ENCODE measurements at places on chromosomes 7 and 10.

DNA sequence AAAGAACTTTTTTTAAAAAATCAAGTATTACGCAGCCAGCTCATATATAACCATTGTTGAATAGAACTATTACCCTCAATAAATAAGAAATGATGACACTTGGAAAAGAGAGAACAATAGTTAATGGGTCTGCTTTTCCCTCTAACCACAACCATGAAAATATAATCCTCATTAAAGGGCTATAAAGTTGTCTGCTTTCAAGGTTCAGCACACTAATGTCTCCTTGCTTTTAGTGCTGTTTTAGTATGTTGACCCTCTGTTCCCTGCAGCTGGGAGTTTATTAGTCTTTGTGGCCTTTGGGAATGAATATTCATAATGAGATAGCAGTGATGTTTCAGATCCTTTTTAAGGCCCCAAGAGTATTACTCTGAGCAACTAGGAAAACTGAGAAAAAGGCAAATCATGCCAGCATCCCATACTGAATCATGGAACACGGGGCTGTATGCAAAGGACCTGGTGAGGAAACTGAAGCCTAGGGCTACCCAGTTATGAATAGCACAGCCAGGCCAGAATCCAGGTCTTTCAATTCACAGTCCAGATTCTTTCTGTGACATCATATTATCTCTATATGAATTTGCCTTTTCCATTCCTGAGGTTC lies 332.0 kb upstream of the LRGUK start:
- H3K36me3 ChIP-seq, result no peaks in the 10 kb centered on the region
- no peak overlapping the region for H3K27ac ChIP-seq
- peaks cover 4% of the 10 kb centered on the region for H3K4me1 ChIP-seq
- no peak overlapping the region for H3K4me3 ChIP-seq
- H3K27me3 ChIP-seq, result no peaks in the 10 kb centered on the region

- no peaks in the 10 kb centered on the region for H3K4me1 ChIP-seq
- H3K27me3 ChIP-seq, result no peaks in the 10 kb centered on the region
- no peak for DNase-seq
- no peaks in the 10 kb centered on the region for H3K36me3 ChIP-seq
Observed at GRCh38 chr10:28478646-28479045, 54.3 kb upstream of the WAC start.

DNA sequence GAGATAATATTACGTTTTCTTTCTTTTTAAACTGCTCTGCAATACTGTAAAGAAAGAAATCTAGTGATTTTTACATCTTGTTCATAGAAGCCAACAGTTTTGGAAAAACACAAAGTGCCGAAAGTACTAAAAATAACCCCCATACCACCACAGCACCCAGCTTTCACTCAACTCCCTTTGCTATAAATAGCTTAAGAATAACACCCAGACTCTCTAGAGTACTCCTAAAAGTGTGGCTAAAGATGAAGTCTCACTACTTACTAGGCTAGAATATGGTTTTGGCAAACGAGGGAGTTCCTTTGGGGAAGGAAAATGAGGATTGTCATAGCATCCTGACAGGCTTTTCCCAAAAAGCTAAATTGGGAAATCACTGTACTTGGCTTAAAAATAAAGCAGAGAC lies 151.8 kb upstream of the ANK3 start:
- H3K27ac ChIP-seq, result no peak overlapping the region
- no peak overlapping the region for H3K4me3 ChIP-seq
- no peaks in the 10 kb centered on the region for H3K36me3 ChIP-seq
- DNase-seq, result no peak
- H3K4me1 ChIP-seq, result no peaks in the 10 kb centered on the region

DNA sequence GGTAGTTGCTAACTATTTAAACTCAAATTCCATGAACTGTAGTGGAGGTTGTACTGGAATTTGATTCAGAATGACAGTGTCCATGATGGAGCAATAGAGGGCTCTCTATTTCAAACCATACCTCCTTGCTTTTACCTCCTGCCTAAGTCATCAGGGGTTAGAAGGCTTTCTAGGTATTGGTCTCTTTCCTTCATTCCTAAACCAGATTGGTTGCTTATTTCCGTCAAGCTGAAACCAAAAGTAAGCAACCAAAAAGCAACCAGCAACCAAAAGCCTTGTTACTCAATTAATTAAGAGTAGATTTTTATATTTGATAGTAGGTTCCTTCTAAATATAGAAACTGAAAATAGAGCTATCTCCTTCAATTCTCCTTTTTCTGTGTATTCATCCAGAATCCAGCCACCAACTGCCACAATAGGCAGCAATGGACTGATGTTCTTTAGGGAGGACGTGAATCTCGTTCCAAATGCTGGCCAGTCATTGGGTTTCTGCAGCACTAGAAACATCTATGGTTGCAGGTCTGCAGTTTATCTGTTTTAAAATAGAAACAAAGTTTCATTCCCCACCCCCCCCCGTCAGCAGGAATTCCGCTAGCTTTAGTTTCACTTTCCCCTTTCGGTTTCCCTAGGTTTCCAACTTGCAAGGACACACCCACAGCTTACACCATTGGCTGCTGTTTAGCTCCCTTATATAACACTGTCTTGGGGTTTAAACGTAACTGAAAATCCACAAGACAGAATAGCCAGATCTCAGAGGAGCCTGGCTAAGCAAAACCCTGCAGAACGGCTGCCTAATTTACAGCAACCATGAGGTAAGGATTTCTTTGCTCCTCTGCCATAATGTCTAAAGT lies at the start of gene IFIT1:
IFIT1 (plus strand) TSS at position 717 of the 850 bp plus-strand sequence; CDS start at position 807, 90 bp downstream.
- H3K36me3 ChIP-seq, result no peaks in the 10 kb centered on the region
- H3K27me3 ChIP-seq, result no peaks in the 10 kb centered on the region
- peak; percentile 95 for DNase-seq
- peak within 1 kb of the TSS; percentile 65 for H3K4me3 ChIP-seq
- peaks cover 32% of the 10 kb centered on the region for H3K4me1 ChIP-seq

GRCh38 chr7:123580406-123581161 lies 21.0 kb upstream of the ASB15 start:
- no peaks in the 10 kb centered on the region for H3K36me3 ChIP-seq
- DNase-seq, result no peak
- H3K4me1 ChIP-seq, result no peaks in the 10 kb centered on the region
- H3K27ac ChIP-seq, result no peak overlapping the region

DNA sequence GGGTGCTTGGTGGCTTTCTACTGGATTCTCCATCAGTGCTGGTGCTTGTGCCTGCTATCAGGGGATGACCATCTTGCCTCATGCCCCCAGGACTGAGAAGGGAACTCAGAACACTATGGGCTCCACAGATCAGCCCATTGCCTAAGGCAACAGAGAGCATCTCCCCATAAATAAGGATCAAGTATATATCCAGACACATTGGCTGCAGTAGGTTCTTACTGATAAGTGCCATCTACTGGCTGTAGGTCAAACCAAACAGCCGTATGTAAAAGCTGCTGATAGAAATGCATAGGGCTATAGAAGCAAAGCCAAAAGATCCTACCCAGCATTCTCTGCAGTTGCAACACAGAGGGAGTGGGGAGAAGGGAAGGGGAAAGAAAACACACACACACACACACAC lies 153.7 kb downstream of the CDK14 start:
- no peak overlapping the region for H3K4me3 ChIP-seq
- H3K36me3 ChIP-seq, result no peaks in the 10 kb centered on the region
- H3K27ac ChIP-seq, result no peak overlapping the region
- H3K27me3 ChIP-seq, result no peaks in the 10 kb centered on the region
- H3K4me1 ChIP-seq, result no peaks in the 10 kb centered on the region
- DNase-seq, result peak; percentile 62

DNA sequence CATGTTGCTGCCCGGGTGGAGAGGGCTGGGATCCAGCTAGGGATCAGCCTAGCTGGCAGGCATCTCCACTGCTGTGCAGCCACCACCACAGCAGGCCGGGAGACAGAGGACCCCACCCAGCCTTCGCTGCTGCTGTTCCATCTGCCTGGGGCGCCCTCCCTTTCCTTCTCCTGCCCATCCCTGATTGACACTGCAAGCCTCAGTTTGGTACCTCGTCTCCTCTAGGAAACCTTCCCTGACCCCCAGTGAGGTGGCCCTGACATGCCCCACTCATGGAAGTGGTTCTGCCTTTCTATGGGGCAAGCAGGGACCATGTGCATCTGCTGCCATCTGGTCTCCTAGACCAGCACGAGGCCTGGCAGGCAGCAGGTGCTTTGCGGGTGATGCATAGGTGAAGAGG lies 30.4 kb upstream of the DPYSL4 start:
- H3K4me1 ChIP-seq, result no peaks in the 10 kb centered on the region
- no peaks in the 10 kb centered on the region for H3K36me3 ChIP-seq
- H3K27ac ChIP-seq, result no peak overlapping the region
- DNase-seq, result no peak
- no peak overlapping the region for H3K4me3 ChIP-seq
- no peaks in the 10 kb centered on the region for H3K27me3 ChIP-seq

GRCh38 chr7:121620206-121620605 lies 224.1 kb upstream of the FAM3C start:
- DNase-seq, result no peak
- H3K4me1 ChIP-seq, result no peaks in the 10 kb centered on the region
- no peaks in the 10 kb centered on the region for H3K36me3 ChIP-seq

GRCh38 chr10:34187201-34187600 lies 627.9 kb downstream of the PARD3 start:
- no peaks in the 10 kb centered on the region for H3K36me3 ChIP-seq
- H3K4me1 ChIP-seq, result peaks cover 10% of the 10 kb centered on the region
- H3K27me3 ChIP-seq, result no peaks in the 10 kb centered on the region

- H3K27ac ChIP-seq, result no peak overlapping the region
- no peak for DNase-seq
- no peaks in the 10 kb centered on the region for H3K27me3 ChIP-seq
- peaks cover 4% of the 10 kb centered on the region for H3K36me3 ChIP-seq
- H3K4me1 ChIP-seq, result peaks cover 2% of the 10 kb centered on the region
Observed at GRCh38 chr7:7228967-7229366, 46.6 kb downstream of the C1GALT1 start.

- H3K4me3 ChIP-seq, result no peak overlapping the region
- H3K4me1 ChIP-seq, result no peaks in the 10 kb centered on the region
- no peaks in the 10 kb centered on the region for H3K27me3 ChIP-seq
- no peak overlapping the region for H3K27ac ChIP-seq
Observed at GRCh38 chr7:135381369-135381768, 128.5 kb downstream of the CNOT4 start.

DNA sequence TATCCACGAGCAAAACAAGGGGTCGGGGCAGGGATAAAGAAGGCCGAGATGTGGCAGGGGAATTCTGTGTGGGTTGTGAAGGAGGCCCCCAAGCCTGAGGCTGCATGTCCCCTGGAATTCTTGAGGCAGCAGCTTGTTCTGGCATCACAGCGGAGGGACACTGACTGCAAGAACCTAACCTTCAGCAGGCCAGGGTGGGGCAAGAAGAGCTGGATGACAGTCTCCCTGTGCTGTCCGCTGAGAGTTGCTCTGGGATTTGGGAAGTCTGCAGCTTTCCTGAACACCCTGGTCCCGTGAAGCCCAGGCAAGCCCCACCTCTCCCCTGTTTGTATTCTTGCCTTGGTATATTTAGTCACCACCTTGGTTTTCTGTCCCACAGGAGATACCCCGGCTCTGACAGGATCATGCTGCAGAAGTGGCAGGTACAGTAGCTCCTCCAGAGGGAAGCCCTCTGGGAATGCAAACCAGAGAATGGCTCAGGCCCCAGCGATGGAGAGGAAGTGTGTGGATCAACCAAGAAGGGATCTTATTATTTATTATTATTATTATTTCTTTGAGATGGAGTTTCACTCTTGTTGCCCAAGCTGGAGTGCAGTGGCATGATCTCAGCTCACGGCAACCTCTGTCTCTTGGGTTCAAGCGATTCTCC lies 1.9 kb upstream of the LRRC18 start:
- no peak overlapping the region for H3K27ac ChIP-seq
- no peaks in the 10 kb centered on the region for H3K4me1 ChIP-seq
- H3K36me3 ChIP-seq, result no peaks in the 10 kb centered on the region
- DNase-seq, result no peak
- no peak overlapping the region for H3K4me3 ChIP-seq

GRCh38 chr10:96856317-96856716 lies 24.2 kb downstream of the LCOR start:
- no peak overlapping the region for H3K27ac ChIP-seq
- no peak for DNase-seq
- peaks cover 7% of the 10 kb centered on the region for H3K4me1 ChIP-seq
- H3K4me3 ChIP-seq, result no peak overlapping the region
- no peaks in the 10 kb centered on the region for H3K27me3 ChIP-seq
- peaks cover 2% of the 10 kb centered on the region for H3K36me3 ChIP-seq

DNA sequence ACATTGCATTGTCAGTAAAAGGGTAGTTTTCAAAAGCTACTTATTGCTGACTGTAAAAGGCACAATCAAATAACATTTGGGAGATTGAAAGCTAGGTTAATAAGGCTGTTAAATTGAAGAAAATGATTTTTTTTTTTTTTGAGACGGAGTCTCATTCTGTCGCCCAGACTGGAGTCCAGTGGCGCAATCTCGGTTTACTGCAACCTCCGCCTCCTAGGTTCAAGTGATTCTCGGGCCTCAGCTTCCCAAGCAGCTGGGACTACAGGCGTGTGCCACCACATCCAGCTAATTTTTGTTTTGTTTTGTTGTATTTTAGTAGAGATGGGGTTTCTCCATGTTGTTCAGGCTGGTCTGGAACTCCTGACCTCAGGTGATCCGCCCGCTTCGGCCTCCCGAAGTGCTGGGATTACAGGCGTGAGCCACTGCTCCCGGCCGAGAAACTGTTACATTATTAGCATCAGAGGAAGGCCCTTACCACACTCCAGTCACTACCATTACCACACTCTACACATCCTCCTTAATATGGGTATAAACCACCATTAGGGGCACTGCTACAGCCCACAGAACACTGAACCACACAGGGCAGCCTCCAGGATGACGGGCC lies 1.0 kb downstream of the CYP51A1 start:
- H3K27ac ChIP-seq, result peak overlapping the region; percentile 99
- H3K36me3 ChIP-seq, result peaks cover 7% of the 10 kb centered on the region
- no peak for DNase-seq
- H3K4me3 ChIP-seq, result peak overlapping the region; percentile 99

GRCh38 chr7:41466760-41467384 lies 236.0 kb downstream of the INHBA start:
- H3K4me1 ChIP-seq, result no peaks in the 10 kb centered on the region
- H3K27me3 ChIP-seq, result no peaks in the 10 kb centered on the region
- peak; percentile 33 for DNase-seq
- no peaks in the 10 kb centered on the region for H3K36me3 ChIP-seq

GRCh38 chr10:878333-878759 lies 53.2 kb downstream of the LARP4B start:
- no peak overlapping the region for H3K4me3 ChIP-seq
- H3K27ac ChIP-seq, result no peak overlapping the region
- peak; percentile 43 for DNase-seq
- H3K4me1 ChIP-seq, result peaks cover 17% of the 10 kb centered on the region
- peaks cover 24% of the 10 kb centered on the region for H3K36me3 ChIP-seq
